Activated CD8-positive, alpha-beta memory T cell treated with anti-CD3 and anti-CD28 coated beads, Interleukin-2, amount 50 U/mL, for 4 hours (primary cell): ENCODE measurements at places on chromosomes 13 and 19.

- DNase-seq, result no peak
Observed at GRCh38 chr13:109700176-109700575, 86.2 kb downstream of the IRS2 start.

DNA sequence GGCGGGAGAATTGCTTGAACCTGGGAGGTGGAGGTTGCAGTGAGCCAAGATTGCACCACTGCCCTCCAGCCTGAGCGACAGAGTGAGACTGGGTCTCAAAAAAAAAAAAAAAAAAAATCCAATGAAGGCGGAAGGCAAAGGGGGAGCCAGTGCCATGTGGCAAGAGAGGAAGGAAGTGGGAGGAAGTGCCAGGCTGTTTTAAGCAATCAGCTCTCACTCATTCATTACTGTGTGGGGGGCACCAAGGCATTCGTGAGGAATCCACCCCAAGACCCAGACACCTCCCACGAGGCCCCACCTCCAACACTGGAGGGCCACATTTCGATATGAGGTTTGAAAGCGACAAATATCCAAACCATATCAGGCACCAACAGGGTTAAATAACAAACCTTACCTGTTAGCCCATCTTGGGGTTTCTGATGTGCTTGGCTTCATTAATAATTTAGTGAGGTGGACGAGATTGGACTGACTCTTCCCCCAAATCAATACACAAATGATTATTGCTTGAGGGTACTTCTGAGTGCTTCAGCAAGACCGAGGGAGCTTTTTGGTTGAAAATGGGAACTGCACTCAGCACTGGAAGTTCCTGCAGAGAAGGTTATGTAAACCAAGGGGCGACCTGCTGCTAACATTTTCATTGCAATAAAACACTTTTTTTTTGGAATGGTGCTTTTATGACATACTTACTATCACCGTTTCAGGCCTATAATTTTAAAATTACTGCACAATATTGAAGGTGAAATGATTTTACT, 7.5 kb upstream of the LRP3 start:
- DNase-seq, result no peak

DNA sequence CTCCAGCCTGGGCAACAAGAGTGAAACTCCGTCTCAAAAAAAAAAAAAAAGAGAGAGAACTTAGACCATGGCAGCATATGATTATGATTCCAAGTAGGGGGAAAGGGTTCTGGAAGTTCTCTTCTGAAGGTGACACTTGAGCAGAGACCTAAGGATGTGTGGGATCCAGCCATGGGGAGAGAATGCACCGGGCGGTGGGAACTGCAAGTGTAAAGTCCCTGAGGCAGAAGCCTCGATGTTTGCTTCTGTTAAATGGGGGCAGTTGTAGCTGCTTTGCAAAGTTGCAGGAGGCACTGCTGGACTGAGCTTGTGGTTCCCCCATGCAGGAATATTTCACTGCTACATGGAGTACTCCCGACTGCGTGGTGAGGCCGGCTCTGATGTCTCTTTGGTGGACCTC, 9.1 kb downstream of the SLC44A2 start:
- no peak for DNase-seq

- no peak for DNase-seq
Observed at GRCh38 chr19:3512562-3513228, 6.6 kb downstream of the FZR1 start.

DNA sequence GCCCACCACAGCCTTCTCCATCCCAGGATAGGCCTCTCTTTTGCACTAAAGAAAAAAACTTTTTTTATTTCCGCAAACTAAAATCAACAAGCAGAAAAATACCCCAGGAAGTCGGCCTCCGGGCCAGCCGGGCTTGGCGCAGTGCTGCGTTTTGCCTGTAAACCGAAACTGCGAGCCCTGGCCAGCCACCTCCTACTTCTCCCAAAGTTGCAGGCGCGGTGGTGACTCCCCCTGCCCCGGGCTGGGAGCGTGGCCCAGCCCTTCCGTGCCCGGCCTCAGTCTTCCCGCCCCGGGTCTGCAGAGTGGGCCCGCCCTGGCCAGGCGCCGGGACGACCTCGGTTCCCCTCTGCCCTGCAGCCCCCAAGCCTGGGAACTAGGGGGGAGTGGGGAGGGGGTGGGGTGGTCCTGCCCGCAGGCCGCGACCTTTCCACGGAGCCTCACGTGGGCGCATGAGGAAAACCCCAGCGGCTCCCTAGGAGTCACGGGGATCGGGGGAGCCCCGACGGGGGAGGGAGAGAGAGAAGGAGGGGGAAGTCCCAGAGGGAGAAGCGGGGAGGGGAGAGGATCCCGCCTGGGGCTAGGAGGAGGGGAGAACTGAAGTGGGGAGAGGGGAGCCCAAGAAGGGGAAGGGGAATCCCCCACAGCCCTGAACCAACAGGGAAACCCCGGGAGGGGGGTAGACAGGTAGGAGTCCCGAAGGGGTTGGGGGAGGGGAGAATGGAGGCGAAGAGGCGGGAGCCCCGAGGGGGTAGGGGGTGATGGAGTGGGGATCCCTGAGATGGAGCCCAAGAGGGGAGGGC, 3.0 kb downstream of the GADD45B start:
- DNase-seq, result peak; percentile 74

GRCh38 chr19:12703046-12703445, 6.6 kb upstream of the FBXW9 start:
- DNase-seq, result no peak

GRCh38 chr13:33925563-33925962, 107.6 kb downstream of the RFC3 start:
- DNase-seq, result no peak

GRCh38 chr13:41925014-41925413, 35.9 kb downstream of the VWA8 start:
- DNase-seq, result no peak

- no peak for DNase-seq
Observed at GRCh38 chr13:84380866-84381265, 498.6 kb upstream of the SLITRK1 start.

- no peak for DNase-seq
Observed at GRCh38 chr13:28889086-28889732, 69.1 kb downstream of the MTUS2 start.

GRCh38 chr13:27541386-27541785, 78.9 kb downstream of the LNX2 start:
- no peak for DNase-seq

- no peak for DNase-seq
Observed at GRCh38 chr13:21043898-21044297, 17.5 kb downstream of the LATS2 start.

GRCh38 chr19:5024282-5024681, 55.4 kb downstream of the KDM4B start:
- DNase-seq, result no peak

DNA sequence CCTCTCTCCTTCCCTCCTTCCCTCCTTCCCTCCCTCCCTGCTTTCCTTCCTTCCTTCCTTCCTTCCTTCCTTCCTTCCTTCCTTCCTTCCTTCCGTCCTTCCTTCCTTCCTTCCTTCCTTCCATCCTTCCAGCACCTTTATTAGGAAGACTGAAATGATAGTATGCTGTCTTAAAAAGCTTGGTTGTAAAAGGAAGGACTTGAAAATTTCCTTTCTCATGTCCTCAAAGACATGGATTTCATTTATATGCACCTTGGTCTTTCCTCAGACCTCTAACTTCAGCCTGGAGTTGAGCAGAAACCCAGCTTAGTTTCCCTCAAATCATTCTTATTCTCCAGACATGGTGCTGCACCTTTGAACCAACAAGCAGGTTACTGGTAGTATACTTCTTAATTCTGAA, 141.7 kb downstream of the GPC6 start:
- no peak for DNase-seq

- DNase-seq, result no peak
Observed at GRCh38 chr13:79096099-79096498, 310.0 kb downstream of the RBM26 start.

GRCh38 chr13:84607261-84608013, 725.2 kb upstream of the SLITRK1 start:
- no peak for DNase-seq

DNA sequence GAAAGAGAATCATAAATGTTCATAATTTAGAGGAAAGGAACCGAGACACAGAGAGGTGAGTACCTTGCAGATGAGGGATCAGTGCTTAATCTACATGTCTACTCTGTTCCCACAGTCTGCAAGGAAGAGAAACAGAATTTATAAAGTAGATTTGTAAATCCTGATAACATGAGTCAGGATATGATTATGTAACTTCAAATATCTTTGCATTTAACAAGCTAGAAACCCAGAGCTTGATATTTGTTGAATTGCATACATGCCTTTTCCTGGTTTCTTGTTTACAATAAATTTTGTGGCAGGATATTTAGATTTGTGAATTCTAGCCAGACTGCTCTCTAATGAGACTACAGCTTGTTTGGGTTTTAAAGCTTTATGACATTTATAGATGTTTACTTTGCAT, 219.2 kb downstream of the ENOX1 start:
- no peak for DNase-seq

- DNase-seq, result no peak
Observed at GRCh38 chr13:73110814-73111213, 52.0 kb downstream of the KLF5 start.

DNA sequence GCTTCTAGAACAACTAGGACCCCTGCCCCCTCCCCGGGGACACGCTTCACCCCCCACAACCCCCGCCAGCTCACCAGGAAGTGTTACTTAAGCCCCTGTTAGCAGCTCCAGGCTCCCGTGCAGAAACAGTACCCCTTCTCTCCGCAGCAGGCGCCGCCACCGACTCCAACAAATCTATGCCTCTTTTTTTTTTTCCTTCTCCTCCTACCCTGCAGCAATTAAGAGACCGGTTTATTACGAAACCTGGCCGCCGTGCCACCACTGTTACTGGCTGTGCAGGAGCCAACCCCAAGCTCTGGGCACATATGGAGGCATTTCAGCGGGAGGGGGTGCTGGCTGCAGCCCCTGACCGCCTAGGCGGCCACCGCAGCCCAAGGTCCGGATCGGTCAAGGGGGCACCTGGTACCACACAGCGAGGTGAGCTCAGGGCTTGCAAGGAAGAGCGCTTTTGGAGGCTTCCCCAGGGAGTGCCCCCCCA, 2.4 kb downstream of the GADD45B start:
- peak; percentile 43 for DNase-seq

DNA sequence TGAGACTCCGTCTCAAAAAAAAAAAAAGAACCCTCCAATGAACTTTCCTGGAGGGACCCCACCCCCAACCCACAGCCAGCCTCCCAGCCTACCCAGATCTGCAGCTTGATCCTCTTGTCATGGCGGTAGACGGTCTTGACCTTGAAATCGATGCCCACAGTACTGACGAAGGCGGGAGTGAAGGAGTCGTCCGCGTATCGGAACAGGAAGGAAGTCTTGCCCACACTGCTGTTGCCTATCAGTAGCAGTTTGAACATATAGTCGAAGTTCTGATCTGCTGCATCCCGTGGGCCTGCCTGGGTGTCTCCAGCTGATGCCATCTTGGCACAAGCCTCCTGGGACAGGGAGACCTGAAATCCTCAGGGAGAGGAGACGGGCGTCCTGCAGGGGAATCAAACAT, 2.4 kb downstream of the RAB3D start:
- no peak for DNase-seq

GRCh38 chr13:100646030-100646673, 28.4 kb downstream of the TMTC4 start:
- DNase-seq, result no peak

DNA sequence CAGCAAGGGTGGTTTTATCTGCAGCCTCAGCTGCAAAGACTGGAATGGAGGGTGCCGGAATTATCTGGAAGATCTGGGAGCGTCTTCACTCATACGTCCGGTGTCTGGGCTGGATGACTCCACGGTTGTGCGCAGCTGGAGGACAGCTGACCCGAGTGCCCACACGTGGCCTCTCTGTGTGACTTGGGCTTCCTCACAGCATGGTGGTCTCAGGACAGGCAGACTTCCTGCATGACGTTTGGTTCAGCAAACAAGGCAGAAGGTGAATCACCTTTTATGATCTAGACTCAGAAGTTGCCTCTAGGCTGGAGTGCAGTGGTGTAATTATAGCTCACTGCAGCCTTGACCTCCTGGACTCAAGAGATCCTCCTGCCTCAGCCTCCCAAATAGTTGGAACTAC, 33.2 kb downstream of the CACNG6 start:
- DNase-seq, result no peak

GRCh38 chr19:17260842-17261325, 3.7 kb downstream of the USHBP1 start:
- peak; percentile 89 for DNase-seq

DNA sequence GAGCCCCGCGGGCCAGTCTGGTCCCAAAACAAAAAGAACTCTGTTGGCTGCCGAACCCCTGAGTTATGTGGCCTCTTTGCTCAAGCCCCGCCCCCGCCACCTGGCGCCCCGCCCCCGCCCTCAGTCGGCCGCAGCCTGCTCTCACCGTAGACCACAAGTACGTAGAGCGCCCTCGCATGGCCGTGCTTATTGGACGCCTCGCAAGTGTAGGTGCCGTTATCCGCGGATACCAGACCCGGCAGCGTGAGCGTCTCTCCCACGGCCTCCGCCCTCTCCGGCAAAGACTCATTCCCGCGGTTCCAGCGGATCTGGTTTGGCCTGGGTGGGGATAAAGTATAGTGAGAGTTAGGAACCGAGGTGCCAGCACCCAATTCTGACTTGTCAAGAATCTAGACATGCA, 5.5 kb upstream of the ZNF428 start:
- peak; percentile 86 for DNase-seq

DNA sequence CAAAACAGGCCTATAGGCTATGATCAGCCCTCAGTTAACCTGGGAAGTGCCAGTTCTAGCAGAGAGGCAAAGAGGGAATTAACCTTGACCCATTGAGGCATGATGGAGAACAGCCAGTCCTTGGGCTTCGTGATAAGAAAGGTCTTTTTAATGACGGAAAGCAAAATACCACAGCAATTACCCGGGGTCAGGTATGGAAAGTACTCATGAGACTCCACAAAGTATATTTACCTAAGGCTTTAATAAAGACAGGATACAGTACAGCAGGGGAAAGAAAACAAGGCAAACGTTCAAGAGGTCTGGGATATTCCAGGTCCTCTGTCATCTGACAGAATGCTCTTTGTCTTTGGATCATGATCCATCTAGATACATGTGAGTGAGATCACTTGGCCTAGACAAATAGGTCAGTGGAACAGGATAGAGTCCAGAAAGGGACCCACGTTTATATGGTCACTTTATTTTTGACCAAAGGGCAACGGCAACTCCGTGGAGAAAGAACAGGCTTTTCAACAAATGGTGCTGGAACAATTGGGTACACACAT, 52.2 kb downstream of the WDFY2 start:
- DNase-seq, result no peak

- peak; percentile 81 for DNase-seq
Observed at GRCh38 chr19:9934132-9934950, 2.0 kb downstream of the OLFM2 start.

DNA sequence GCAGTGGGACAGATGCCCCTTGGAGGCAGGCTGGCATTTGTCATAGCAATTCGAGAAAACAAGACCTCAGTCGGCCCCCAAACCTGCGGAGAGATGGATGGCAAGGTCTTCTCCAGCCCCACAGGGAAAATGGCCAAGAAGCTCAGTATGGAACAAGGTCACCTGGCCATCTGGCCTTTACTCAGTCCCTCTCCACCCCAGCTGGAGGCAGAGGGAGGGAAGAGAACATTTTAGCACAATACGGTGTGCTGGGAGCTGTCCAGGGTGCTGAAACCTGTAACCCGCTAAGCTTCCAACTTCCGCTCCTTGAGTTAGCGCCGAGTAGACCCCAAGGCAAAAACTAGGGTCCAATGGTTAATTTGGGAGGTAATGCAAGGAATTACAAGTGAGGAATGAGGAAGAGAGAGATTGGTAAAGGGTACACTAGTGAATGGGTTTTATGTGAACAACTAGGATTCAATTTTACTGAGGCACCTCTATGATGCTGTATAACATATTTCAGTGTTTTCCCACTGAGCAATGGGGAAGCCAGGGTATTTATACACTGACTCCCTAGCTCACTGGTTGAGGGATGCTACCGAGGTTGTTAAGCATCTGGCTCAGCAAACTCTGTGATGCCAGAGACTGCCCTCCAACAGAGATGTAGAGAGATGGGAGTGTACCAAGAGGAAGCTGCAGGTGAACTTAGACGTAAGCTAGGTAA, 64.3 kb downstream of the CACNA1A start:
- DNase-seq, result peak; percentile 39
